ENCODE measurements at places on chromosomes 4 and X. TPM values are rescaled to one million over a fixed set of nuclear protein-coding genes. Genes with fewer than 3 reads are reported as not detected.

The FOXR2 gene
- not detected for total RNA-seq

The CCDC120 gene
- total RNA-seq = 6.6 TPM

The PIN4 gene
- total RNA-seq = 12.5 TPM

The CFAP99 gene
- not detected for total RNA-seq

The MAGEB10 gene
- not detected for total RNA-seq

The UGT2B15 gene
- not detected for total RNA-seq

The RBMXL3 gene
- total RNA-seq = not detected

The RAP2C gene
- total RNA-seq = 15.3 TPM

Measured in tibial nerve (tissue), 4 donors.